ENCODE measurements at places on chromosomes 16 and 17. TPM values are rescaled to one million over a fixed set of nuclear protein-coding genes. Genes with fewer than 3 reads are reported as not detected.

The ELMO3 gene
- 0.37 TPM for total RNA-seq

The SDR42E2 gene
- not detected for total RNA-seq

The CCL5 gene
- total RNA-seq, result 1.0 TPM

The NFE2L1 gene
- total RNA-seq, result 271 TPM

The KRT33B gene
- total RNA-seq, result not detected

The TM4SF5 gene
- total RNA-seq, result not detected

The SDK2 gene
- 1.5 TPM for total RNA-seq

The VEZF1 gene
- total RNA-seq, result 65.9 TPM

GRCh38 chr17:50175035-50175807 is 9.4 kb downstream of the SGCA start:
- no peaks in the 10 kb centered on the region for H3K27me3 ChIP-seq
- H3K4me3 ChIP-seq, result no peak overlapping the region
- peak overlapping the region; percentile 88 for H3K27ac ChIP-seq
- no peaks in the 10 kb centered on the region for H3K36me3 ChIP-seq
- H3K4me1 ChIP-seq, result peaks cover 64% of the 10 kb centered on the region

DNA sequence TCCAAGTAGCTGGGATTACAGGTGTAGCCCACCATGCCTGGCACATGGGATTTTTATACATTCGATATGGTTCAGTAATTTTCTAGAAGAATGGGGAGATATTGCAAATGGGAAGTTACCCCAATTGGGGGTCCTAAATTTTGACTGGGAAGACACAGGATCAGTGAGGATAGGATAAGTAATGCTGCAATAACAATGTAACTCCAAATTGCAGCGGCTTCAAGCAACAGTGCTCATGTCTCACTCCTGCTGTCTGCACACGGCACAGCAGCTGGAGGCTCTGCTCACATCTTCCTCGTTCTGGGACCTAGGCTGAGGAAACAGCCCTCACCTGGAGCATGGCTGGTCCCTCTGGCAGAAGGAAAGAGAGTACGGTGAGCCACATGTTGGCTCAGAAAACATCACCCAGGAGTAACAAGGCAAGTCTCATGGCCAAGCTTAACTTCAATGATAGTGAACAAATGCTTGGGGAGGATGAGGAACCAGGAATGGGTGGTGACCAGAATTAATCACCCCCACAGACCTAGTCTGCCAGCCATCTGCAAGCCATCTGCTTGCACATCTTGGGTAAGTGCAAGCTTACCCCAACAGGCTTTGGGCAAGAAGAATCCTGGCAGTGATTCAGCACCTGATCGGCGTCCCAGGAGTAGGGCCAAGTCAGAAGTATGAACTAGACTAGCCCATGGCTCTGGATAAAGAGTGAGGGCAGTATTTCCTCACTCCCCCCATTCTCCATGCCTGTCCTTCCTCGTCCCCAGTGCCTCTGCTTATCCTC is 229.2 kb downstream of the COPRS start:
- H3K27me3 ChIP-seq, result no peaks in the 10 kb centered on the region
- no peak overlapping the region for H3K4me3 ChIP-seq
- DNase-seq, result no peak
- H3K27ac ChIP-seq, result no peak overlapping the region
- H3K4me1 ChIP-seq, result no peaks in the 10 kb centered on the region

- no peaks in the 10 kb centered on the region for H3K4me1 ChIP-seq
- no peak for DNase-seq
- no peaks in the 10 kb centered on the region for H3K27me3 ChIP-seq
- H3K27ac ChIP-seq, result no peak overlapping the region
- no peaks in the 10 kb centered on the region for H3K36me3 ChIP-seq
- H3K4me3 ChIP-seq, result no peak overlapping the region
Measured at GRCh38 chr17:50035421-50035879, 20.5 kb upstream of the ITGA3 start.

DNA sequence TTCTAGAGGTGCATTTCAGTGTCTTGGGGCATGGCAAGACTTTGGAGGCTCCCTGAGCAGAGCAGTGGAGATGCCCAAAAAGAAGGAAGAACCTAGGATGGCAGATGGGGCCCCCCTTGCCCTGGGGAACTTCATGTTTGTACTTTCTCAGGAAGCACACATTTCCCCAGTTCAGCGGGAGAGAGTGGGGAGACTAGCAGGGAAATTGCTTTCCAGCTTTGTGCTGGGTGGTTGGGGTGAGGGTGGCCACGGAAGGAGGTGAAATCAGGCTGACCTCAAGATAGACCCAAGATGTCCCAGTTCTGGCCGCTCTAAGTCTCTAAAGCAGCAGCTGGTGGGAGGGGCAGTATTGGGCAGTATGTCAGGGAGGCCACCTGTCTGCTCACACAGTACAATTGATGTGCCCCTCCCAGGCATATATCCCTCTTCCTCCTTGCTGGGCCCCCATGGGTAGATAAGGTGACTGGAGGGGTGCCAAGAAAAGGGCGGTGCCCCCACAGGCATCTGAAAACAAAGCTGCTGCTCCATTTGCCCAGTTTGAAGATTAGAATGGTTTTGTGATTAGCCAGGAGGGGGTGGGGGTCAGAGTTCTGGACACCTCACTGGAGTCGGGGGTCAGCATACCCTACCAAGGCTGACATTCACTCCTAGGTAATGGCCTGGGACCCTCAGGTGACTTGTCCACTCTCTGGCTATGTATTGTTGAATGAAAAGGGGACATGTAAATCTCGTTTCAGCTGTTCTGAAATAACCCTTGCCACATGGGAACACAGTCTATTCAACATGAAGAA is 17.1 kb upstream of the NAGLU start:
- H3K4me3 ChIP-seq, result no peak overlapping the region
- peak; percentile 77 for DNase-seq
- no peaks in the 10 kb centered on the region for H3K27me3 ChIP-seq
- peak overlapping the region; percentile 98 for H3K27ac ChIP-seq

- DNase-seq, result no peak
- no peaks in the 10 kb centered on the region for H3K27me3 ChIP-seq
- no peaks in the 10 kb centered on the region for H3K36me3 ChIP-seq
- H3K4me3 ChIP-seq, result no peak overlapping the region
Measured at GRCh38 chr16:10265770-10266615, 83.8 kb upstream of the GRIN2A start.

DNA sequence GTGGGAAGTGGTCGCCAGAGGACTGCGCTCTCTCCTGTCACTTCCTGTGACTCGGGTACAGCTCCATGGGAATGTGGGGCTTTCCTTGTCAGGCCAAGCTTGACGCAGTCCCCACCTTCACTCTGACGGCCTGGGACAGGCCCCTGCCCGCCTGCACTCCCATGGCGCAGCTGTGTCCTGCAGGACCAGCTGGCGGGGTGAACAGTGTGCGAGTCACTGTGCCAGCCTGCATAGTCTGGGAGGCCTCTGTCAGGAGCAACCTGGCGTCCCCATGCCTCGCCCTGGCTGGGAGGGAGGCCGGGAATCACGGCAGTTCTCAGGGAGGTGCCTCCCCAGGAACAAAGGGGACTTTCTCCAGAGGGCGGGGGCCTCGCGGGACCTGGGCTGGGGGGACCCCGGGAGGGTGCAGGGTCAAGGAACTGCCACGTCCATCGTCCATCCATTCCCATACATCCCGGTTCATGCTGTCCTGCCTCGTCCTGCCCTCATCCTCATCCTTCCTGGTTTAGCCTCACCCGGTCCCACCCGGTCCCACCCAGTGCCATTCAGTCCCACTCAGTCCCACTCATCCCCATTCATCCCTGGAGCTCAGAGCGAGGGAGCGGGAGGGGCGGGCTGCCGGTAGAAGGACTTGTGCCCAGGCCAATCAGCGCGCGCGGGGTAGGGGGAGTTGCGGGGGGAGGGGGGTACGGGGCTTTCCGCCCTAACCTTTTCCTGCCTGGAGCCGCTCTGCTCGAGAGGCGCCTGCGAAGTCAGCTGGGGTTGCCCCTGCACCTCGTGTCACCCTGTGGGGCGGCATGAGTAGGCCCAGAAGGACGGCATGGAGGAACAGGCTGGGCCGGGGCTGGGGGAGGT is 13.4 kb downstream of the FLYWCH1 start:
- DNase-seq, result no peak
- H3K4me3 ChIP-seq, result no peak overlapping the region
- peaks cover 8% of the 10 kb centered on the region for H3K4me1 ChIP-seq
- peaks cover 11% of the 10 kb centered on the region for H3K36me3 ChIP-seq
- no peaks in the 10 kb centered on the region for H3K27me3 ChIP-seq
- no peak overlapping the region for H3K27ac ChIP-seq

DNA sequence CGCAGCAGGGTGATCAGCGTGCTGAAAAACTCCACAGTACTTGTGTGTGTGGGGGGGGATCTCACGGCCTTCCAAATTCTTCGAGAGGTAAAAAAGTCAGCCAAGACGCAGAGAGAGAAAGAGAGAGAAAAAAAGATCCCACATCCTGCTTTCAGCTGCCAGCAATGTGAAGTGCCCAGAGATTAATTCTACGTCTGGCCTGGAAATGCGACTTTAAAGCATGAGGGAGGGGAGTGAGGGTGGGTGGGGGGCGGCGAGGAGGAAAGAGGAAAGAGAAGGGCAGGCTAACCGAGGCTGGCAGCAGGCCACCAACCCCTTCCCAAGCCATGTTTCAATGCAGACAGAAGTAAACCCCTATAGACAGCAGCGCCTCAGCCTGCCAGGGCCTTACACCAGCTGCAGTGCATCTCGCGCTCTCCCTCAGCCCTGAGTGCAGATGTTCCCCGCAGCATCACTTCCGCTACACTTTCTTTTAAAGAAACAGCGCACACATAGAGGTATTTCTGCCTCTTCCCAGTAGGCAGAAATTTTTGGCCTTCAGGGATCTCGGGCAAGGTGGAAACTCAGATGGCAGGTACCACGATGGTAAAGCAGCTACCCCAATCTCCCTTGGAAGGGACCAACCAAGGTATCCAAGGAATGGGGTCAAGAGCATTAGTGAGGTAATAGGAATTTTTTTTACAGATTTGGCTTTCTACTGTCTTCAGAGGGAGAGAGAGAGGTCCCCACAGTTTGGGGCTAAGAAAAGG is 87.8 kb downstream of the SMG6 start:
- DNase-seq, result peak; percentile 76
- H3K4me1 ChIP-seq, result peaks cover 54% of the 10 kb centered on the region
- H3K27ac ChIP-seq, result peak overlapping the region; percentile 88
- H3K36me3 ChIP-seq, result no peaks in the 10 kb centered on the region
- no peaks in the 10 kb centered on the region for H3K27me3 ChIP-seq
- no peak overlapping the region for H3K4me3 ChIP-seq

GRCh38 chr17:29622337-29623282 is at the start of gene CORO6:
Gene CORO6 (minus strand): TSS chr17:29622912. CDS start chr17:29621421, 1,491 bp downstream.
- no peaks in the 10 kb centered on the region for H3K36me3 ChIP-seq
- H3K27me3 ChIP-seq, result no peaks in the 10 kb centered on the region
- no peak for DNase-seq

DNA sequence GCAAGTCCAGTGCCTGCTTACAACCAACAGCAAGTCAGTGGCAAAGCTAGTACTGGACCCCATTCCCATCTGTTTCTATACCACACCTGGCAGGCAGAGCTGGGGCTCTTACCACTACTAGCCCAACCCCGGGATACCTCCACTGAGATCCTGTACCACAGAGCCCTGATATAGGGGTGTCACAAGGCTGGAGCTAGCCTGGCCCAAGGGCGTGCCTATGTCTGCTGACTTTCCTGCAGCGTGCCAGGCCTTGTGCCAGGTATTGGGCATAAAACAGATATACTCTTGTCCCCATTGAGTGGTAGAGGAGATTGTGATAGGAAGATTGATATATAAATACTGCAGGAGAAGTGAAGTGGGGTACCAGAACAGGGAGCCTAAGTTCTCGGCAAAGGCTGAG is 44.4 kb downstream of the PLD6 start:
- no peaks in the 10 kb centered on the region for H3K27me3 ChIP-seq
- H3K4me1 ChIP-seq, result no peaks in the 10 kb centered on the region
- no peak overlapping the region for H3K4me3 ChIP-seq

DNA sequence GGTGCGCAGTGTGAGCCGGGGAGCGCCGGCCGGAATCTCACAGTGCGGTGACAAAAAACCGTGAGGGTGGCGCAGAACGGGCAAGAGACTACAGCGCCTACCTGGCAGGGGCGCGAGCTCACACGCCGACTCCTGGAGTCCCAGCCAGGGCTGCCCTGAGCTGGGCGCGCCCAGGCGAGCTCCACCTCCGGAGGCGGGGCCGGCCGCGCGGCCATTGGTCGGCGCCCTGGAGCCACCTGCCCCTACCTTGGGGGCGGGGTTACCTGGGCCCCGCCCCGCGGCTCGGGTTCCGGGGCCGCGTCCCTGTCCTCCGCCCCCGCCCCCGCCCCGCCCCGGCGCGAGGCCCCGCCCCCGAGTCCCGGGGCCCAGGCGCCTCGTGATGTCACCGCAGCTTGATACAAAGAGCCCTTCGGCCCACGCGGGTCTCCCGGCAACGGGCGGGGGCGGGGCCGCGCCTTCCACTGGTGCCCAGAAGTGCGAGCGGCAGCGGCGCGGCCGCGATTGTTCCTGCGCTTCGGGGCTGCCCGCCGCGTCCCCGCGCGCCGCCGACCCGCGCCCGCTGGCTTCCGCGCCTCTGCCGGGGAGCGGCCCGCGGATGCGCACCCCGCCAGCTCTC is 96.3 kb downstream of the RAB11FIP4 start:
- H3K27me3 ChIP-seq, result no peaks in the 10 kb centered on the region
- no peaks in the 10 kb centered on the region for H3K36me3 ChIP-seq
- DNase-seq, result peak; percentile 68
- peak overlapping the region; percentile 64 for H3K4me3 ChIP-seq

DNA sequence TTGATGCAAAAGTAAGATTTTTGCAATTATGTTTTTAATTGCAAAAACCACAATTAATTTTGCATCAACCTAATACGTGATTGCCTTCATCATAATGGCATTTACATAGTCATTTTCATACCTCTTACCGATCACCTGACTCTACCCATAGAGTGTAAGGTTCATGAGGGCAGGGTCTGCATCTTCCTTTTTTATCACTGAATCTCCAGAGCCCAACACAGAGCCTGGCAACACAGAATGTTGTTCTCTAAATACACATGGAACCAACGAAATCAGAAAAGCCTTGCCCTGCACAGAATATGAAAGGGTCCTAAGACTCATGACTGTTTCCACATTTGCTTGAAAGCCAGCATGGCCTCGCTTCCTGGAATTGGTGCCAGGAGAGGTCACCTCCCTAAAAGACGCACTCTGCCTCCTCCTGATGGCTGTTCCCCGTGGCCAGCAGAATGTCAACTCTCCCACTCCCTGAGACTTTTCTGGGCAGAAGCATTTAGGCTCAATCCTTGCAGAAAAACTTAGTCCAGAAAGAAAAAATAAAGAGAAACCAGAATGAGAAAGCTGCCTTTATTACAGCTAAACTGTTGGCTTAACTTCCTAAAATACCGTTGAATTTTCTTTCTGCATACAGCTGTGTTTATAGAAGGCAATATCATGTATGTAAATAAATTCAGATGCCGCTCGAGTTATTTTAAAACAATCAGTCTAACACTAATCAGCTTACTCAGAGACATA is 327.8 kb upstream of the MAF start:
- no peak overlapping the region for H3K4me3 ChIP-seq
- no peaks in the 10 kb centered on the region for H3K27me3 ChIP-seq
- no peaks in the 10 kb centered on the region for H3K4me1 ChIP-seq
- DNase-seq, result no peak
- no peak overlapping the region for H3K27ac ChIP-seq

Data from right atrium auricular region (tissue), 2 donors.